ENCODE measurements at places on chromosomes 2 and 18. TPM values are rescaled to one million over a fixed set of nuclear protein-coding genes. Genes with fewer than 3 reads are reported as not detected.

DNA sequence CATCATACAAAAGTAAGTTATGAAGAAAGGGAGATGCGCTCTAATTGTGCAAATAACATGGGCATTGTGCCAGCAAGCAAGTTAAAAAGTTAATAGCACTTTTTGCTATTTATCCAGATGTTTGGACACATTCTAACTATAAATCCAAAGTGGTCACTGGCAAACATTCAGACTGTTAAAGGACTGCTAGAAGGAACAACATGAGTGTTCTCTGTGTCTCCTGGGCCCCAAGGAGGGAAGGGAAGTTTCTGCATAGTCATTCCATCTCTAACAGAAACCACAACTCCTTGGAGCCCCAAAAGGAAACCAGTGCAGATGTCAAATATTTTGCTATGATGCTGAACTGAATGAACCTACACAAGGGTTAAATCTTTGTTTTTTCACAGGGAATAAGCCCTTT, 213.3 kb upstream of the HNRNPA3 start:
- DNase-seq: no peak

DNA sequence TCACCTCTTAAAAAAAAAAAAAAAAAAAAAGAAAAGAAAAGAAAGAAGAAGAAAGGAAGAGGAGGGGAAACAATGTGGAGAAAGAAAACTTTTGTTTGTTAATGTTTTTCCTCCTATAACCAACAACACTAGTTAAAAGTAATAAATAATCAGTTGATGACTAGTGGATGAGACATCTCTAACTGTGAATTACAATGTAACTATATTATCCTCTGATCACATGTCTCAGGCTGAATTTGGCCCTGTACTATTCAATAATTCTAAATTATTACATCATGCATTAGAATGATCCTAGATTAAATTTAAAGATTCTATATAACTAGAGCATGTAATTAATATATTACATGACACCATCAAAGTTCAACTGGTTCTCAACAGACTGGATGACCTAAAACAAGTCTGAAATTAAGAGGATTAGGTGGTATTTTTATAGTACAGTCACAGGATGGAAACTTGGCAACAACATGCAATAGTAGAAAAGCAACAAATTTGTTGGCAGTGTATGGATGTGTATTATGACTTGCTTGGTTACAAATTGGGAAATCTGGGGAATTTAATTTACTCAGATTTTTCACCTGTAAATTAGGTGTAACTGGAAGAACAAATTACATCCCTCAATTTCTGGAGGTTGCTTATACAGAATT, 269.3 kb upstream of the SETBP1 start:
- no peak for DNase-seq

GRCh38 chr2:230849633-230850357, 14.9 kb upstream of the ITM2C start:
- peak; percentile 58 for DNase-seq

Gene CROCC2
- total RNA-seq: not detected

DNA sequence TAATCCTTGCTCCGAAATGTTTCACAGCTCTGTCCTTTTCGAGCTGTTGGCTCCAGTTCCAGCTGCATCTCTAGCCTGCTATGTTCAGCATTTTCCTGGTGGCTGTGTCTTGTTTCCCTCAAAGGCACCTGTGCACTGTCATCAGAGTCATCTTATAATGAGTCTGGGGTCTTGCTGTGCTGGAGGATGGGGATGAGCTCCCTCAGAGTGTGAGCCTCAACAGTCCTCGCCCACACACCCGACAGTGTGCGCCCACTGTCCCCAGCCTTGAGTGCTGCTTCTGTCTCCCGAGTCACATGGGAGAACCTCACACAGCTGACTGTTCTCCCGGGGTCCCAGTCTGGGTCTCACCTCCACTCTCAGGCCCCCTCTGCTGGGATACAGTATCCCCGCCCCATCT, 25.4 kb downstream of the SPP2 start:
- no peak for DNase-seq

GRCh38 chr2:137420744-137421143, 543.5 kb upstream of the HNMT start:
- no peak for DNase-seq

Gene NT5C1B
- total RNA-seq: not detected
